ENCODE measurements at places on chromosomes 16 and 17.
A peak's percentile ranks its signal among the peaks of the same experiment; 100 is the strongest.

GRCh38 chr17:2695961-2696760, 15.4 kb downstream of the CLUH start:
- DNase-seq, result no peak

- DNase-seq, result peak; percentile 45
Observed at GRCh38 chr17:40499551-40500189, 1.8 kb downstream of the TNS4 start.

- no peak for DNase-seq
Observed at GRCh38 chr17:8068736-8069586, 18.6 kb downstream of the ALOX12B start.

DNA sequence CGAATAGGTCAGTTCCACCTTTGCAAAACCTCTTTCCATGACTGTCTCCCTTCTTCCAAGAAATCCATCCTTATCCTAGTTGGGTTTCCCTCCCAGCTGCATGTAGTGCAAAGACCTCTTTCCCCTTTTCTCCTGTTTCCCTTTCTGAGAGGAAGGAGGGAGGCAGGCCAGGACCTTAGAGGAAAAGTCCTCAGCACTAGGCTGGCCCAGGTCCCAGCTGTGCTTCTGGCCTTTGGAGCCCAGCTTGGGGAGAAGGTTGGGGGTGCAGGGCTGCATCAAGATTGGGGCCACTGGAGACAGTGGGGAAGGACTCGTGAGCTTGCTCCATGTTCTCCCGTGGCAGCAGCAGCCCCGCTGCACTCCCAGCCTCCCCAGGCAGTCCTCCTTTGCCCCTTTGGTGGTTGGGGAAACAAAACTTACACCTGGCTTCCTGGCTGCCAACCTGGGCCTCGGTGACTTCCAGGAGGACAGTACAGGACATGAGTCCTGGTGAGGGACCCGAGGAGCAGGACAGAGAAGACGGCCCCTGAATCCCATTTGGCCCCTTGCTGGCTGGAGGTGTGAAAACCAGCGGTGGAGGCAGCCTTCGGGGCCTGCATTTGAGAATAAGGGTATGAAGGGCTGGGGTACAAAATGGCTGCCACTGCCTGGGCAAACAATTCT, 481 bp downstream of the HEXIM2 start:
- no peak for DNase-seq

- DNase-seq, result no peak
Observed at GRCh38 chr16:31439519-31439918, 3.1 kb downstream of the ZNF843 start.

GRCh38 chr16:28822520-28823290, at the start of gene ATXN2L:
Gene ATXN2L (plus strand): TSS chr16:28822999. CDS start chr16:28823260, 261 bp downstream.
- peak; percentile 65 for DNase-seq

- no peak for DNase-seq
Observed at GRCh38 chr16:70388006-70388680, 41.4 kb downstream of the DDX19A start.

- DNase-seq, result no peak
Observed at GRCh38 chr17:78650093-78650715, 73.0 kb upstream of the DNAH17 start.

GRCh38 chr16:54080524-54081008, 206.0 kb downstream of the IRX3 start:
- DNase-seq, result no peak

DNA sequence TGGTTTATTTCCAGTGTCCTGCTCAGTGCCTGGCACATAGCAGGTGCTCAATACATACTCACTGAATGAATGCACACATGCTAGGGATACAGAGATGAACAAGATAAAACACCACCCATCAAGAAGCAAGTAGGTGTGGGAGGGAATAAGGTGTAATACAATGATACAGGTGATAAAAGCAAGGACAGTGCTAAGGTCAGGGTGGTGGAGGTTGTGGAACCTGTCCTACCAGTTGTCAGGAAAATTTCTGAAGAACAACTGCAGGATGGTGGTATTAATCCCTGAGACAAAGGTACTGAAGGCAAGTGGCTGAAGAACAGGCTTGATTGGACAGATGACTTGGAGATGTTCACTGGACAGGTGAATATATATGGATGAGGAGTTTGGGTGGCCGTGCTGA, 1.8 kb downstream of the KNOP1 start:
- DNase-seq, result no peak

DNA sequence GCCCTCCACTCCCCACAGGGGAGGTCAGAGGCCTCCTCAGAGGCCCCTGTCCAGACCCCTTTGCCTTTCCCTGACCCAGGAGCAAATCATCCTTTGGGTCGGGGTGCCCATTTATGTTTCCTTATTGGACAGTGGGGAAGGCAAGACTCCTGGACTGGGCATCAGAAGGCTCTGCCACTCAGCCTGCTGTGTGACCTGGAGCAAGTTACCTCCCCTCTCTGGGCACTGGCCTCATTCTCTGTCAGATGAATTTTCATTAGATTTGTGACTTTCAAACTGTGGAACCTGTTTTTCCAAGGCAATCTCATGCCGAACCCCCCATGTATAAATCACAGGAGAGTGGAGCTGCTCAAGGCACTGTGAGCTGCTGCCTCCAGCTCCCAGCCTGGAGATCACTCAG, 47.0 kb upstream of the TOB1 start:
- DNase-seq, result no peak

DNA sequence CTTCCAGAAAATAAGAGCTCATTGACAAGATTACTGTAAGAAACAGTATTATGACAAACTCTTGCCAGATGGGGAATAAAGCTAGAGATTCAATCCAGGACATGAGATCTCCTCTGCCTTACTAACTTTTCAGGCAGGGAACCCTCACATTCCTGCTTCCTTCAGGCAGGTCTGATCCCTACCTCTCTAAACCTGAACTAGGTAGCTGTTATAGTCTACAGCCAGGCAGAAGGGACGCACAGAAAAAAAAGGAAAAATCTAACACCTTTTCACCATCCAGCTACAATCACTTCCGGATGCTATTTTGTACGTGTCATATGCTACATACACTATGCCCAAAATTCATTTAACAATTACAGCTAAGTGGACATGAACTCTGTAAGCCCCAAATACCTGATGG, 41.2 kb downstream of the CNOT1 start:
- DNase-seq, result no peak

DNA sequence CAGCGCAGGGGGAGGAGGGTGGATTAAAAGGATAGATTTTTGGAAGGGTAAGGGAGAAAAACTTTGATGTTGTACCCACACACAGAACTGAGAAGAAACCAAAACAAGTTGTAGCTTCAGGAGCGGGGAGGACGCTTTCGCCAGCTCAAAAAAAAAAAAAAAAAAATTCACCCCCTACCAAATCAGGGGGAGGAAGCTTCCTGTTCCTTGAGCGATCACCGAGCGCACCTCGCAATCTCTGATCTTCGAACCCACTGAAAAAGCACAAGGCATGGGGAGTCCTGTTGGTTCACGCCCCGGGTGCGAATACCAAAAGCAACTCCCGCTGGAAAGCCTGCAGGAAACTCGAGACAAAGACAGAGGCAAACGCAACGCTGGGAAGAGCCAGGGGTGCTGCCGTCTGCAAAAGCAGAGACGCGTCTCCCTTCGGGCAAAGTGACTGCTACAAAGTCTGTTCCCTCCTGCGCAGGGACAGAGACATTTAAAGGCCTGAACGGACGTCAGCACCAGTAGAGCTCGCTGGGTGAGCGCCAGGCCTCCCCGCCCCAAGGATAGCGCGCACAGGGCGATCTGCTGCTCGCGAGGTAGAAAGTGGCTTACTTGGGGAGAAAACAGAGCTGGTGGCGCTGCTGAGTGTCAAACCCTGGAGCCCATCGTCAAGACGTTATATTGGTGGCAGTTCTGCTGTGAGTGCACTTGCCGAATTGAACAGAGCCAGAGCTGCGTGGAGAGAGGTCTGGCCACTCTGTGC, 190.4 kb downstream of the USP22 start:
- peak; percentile 5 for DNase-seq

GRCh38 chr16:87685405-87685755, 80.4 kb downstream of the KLHDC4 start:
- no peak for DNase-seq

DNA sequence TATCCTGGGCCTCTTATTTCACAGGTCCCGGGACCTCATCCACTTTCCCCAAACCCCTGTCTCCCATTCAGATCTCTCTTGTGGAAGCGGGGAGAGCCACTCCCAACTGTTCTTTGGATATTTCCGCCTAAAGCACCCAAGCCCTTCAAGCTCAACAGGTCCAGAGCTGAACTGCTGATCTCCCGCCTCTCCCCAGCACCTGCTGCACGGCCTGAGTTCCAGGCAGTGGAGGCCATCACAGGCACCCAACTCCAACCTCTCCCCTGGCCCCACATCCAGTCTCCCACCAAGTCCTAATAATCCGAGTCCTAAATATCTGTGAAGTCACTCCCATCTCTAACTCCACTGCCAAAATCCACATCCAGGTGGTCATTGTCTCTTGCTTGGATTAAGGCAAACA, 6.5 kb downstream of the ITGA2B start:
- DNase-seq, result no peak

DNA sequence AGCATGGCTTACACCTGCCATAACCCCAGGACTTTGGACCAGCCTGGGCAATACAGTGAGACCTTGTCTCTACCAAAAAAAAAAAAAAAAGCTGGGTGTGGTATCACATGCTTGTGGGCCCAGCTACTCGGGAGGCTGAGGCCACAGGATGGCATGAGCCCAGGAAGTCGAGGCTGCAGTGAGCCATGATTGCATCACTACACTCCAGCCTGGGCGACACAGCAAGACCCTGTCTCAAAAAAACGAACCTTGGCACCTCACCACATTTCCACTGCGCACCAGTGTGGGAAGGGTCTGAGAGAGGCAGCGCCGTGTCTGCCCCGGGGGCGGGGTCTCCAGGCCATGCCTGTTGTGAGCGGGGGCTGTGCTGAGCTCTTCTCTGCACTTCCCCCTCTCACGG, 6.3 kb downstream of the ACSF3 start:
- DNase-seq, result no peak

DNA sequence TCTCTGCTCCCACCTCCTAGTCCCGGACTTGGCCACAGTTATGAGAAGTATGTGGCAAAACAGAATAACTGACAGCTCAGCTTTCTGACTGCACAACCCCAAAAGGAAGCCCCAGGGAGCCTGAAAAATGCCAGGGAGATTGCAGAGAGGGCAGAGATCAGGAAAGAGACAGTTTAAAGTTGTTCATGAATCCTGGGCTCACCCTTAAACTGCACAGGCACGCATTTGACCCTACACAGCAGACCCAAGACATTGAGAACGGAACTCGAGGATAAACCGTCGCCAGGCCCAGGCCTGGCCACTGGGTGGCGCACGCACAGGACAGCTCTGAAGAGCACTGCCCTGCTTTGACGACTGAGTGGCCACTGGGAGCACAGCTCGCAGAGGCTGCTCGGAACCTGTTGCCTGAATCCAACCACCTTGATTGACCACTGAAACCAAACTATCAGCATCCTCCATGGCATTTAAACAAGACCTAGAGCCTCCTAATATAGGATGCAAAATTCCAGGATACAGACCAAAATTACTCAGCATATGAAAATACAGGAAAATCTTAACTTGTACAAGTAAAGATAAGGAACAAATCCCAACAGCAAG, 114.0 kb downstream of the C16orf95 start:
- peak; percentile 67 for DNase-seq

DNA sequence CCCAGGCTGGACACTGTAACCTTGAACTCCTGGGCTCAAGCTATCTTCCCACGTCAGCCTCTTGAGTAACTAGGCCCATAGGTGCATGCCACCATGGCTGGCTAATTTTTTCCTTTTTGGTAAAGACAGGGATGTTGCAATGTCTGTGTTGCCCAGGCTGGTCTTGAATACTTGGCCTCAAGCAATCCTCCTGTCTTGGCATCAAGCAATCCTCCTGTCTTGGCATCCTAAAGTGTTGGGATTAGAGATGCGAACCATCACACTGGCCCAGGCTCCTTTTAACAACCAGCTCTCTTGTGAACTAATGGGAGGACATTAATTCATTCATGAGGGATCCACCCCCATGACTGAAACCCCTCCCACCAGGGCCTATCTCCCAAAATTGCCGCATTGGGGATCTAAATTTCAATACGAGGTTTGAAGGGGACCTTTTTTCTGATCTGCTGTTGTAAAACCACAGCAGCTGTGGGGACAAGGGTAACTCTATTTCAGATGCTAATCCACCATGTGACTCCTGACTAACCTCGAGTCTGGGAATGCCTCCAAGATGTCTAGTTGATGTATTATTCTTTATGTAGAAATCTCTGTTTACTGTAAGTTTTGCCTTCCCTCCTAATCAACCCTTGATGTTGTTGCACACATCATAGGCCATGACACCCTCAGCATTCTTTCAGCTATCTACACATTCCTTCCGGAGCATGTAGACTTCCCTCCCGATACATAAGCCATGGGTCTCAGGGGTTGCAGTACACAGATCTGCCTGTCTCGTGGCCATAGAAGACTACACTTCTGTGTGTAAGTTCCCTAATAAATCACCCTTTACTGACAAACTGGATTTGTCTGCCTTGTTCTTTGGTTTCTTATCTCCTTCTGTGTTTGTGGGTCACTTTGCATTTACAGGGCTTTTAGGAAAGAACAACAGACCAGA, 37.6 kb downstream of the RNF112 start:
- DNase-seq, result no peak

DNA sequence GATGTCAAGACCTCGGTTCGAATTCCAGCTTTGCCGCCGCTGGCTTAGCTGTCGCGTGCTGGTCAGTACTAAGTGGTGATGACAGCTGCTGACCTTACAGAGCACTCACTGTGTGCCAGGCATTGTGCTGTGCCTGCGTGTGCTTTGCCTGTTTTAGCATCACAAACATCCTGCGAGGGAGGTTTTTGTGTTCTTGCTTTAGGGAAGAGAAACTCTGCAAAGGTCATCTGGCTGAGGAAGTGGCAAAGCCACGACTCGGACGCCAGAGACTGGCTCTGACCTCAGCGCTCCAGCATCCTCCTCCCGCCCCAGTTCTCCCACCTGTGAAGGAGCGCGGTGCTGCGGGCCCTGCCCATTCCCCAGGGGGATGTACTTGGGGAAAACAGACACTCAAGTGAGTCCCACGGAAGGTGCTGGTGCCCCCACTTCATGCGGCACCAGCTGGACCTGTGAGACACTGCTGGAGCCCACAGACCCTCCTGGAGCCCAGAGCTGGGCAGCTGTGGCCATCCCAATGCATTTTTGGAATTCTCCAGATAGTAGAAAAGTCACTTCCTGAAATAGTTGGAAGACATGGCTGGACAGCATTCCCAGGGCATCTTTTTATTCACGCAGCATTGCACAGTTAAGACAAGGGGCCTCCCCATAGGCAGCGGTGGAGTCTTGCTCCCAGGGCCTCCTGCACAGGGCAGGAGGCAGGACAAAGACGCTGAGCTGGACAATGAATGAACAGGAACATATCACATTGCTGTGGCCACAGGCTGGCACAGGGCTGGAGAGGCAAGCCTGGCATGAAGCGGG, 20.0 kb upstream of the HERPUD1 start:
- no peak for DNase-seq

- no peak for DNase-seq
Observed at GRCh38 chr17:65977041-65977440, 214.9 kb downstream of the CEP112 start.
